ENCODE measurements at places on chromosomes 16 and 17.

GRCh38 chr17:74296548-74296936, 22.5 kb downstream of the DNAI2 start:
- no peak for DNase-seq

DNA sequence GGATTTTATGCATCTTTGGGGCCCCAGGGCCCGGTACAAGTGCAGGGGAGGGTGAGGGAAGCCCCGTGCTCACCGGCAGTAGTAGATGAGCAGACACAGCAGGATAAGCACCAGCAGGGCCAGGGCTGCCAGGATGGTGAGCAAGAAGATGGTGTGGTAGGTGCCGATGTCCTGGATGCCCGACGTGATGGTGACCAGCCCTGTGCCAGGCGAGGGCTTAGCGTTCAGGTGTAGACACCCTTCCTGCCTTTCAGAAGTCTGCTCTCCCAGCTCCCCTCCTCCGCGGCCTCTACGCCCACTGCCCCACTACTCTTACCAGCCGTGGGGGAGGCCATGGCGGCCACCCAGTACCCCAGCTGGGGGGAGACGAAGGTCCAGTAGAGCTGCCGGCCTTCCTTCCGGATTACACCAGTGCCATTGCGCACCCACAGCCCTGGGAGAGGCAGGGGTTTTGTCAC, 8.0 kb downstream of the FAM171A2 start:
- no peak for DNase-seq

DNA sequence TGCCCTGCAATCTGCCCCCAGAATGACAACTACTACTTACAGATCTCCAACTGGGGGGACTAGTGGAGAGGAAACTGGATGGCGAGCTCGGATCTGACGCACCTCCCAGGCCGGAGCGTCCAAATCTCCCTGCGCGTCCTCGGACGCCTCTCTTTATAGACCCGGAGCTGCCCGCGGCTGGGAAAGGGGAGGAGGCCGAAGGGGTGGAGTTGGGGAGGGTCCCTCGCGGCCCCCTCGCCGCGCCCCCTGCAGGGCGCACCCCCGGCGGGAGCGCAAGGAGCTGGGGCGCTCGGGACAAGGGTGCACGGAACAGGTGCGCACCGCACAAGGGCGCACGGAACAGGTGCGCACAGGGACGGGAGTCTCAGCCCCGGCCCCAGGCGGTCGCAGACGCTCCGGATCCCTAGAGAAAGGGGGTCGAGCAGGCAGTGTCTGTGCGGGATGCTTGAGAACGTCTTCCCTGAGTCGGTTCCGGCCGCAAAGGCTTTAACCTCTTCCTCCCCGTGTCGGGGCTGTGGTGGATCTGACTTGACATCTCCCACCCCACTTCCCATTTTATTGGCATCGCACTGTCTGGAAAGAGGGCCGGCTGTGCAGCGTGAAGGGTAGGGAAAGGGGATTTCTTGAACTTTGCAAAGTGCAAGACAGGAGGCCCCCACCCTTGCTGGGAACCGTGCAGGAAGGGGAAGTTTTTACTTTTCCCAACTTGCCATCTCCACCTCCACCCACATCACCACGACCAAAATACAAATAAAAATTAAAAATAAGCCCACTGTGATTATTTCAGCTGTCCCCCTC, at the start of gene MYH11:
MYH11 (minus strand) TSS at position 128 of the 798 bp plus-strand sequence. CDS start 18,776 bp downstream, outside the sequence.
- DNase-seq, result no peak

GRCh38 chr16:65771707-65772106, 594.8 kb upstream of the CDH5 start:
- DNase-seq, result no peak

DNA sequence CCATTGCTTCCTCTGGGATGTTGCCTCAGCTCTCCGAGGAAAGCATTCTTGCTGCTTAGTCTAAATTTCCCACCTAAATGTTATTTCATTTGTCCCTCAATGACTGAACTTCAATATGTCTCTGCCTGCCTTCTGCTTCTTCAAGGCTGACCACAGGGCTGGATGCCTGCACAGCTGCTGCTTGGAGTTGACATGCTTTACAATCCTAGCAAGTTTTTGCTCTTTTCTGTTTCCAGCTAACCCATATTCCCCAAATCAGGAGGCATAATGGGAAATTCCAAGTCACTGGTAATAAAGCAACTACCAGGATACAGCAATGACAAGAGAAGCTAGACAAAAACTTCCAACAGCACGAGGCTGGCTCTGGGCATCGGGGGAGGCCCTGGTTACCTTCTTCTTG, 48.9 kb downstream of the GTF3C1 start:
- DNase-seq, result no peak

- DNase-seq, result no peak
Observed at GRCh38 chr17:38725066-38725465, 5.1 kb upstream of the CISD3 start.

- no peak for DNase-seq
Observed at GRCh38 chr17:18093616-18094408, 6.1 kb downstream of the DRG2 start.

- no peak for DNase-seq
Observed at GRCh38 chr17:76378548-76379274, 5.7 kb upstream of the SPHK1 start.

DNA sequence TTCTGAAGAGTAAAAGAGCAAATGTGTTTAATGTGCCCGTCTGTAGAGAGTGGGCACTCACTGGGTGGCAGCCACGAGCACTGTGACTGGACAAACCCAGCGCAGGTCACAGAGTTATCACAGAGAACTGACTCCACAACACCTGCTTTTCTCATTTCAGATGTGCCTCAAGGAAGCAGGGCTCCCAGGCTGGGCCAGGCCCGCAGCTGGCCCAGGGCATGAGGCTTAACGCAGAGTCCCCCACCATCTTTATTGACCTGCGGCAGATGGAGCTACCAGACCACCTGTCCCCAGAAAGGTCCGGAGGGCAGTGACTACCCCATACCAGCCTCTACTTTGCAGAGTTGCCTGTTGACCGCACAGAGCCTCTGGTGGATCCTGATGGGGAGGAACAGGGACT, 11.9 kb downstream of the DNAAF8 start:
- no peak for DNase-seq

DNA sequence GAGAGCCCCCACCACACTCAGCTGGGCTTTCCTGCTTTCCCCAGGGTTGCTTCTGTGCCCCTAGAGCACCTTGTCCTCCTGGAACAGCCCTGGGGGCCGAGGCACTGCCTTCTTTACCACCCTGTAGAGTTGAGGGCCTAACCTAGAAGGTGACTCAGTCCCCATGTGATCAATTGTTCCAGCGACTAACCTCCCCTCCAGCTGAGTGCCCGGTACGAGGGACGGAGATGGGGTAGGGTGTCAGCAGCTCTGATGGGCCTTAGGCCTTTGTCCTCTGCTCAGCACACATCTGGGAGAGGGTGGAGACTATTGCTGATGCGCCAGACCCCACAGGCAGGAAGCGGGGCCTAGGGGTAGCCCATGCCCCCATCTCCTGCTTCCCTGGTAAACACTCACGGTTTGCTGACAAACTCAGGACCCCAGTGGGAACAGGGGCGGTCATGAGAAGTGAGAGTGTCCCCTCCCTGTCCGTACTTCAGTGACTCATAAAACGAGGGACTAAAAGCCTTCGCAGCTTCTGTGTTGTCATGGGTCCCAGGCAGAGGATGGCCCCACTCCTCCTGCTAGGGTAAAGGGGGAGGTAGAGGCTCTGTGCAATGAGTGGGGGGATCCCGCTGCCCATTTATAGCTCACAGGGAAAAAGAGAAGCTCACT, 33.1 kb downstream of the NECAB2 start:
- DNase-seq, result no peak

- DNase-seq, result no peak
Observed at GRCh38 chr17:21381076-21381706, 5.0 kb downstream of the KCNJ12 start.

DNA sequence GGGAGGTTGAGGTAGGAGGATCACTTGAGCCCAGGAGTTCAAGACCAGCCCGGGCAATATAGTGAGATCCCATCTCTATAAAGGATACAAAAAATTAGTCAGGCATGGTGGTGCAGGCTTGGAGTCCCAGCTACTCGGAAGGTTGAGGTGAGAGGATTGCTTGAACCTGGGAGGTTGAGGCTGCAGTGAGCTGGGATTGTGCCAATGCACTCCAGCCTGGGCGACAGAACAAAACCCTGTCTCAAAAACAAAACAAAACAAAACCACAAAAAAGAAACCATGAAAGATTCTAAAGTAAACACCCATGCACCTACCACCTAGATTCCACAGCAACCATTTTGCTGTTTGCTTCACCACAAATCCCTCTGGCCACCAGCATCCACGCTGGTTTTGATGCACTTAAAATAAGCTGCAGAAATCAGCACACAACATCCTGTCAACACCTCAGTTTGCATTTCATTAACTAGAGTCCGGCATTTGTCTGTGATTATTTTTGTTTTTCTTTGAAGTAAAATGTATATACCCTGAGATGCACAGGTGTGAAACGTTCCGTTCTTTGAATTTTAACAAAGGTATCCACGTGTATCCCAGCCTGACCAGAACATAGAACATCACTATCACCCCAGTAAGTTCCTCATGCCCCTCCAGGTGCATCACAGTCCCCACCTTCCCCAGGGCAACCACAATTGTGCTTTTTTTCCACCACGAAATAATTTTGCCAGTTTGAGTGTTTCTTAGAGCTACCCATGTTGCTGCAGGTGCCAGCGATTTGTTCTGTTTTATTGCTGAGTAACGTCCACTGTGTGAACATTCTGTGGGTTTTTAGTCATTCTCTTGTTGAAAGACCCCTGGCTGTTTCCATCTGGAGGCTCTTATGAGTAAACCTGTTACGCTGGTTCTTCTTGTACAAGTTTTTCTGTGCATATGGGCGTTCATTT, 191.5 kb downstream of the SEC14L1 start:
- DNase-seq, result no peak

- no peak for DNase-seq
Observed at GRCh38 chr16:81556715-81557284, 112.2 kb downstream of the CMIP start.

- DNase-seq, result no peak
Observed at GRCh38 chr17:34683390-34683789, 104.0 kb downstream of the TMEM132E start.

DNA sequence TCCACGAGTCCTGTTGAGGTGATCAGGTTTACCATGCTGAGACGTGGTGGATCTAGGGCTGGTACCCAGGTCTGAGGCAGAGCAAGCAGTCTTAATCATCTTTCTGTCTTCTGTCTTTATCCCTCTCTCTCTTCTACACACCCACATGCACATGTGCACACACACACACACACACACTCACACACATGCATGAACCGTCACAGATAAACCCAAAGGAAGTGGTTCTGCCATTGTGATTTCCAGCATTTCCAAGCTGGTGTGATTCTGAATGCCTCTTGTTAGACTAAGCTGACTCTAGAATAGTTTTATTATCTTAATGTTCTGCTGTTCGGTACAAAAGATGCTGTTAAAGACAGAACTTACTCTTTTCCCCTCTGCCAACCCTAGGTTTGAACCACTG, 411.8 kb upstream of the SALL1 start:
- DNase-seq, result no peak

DNA sequence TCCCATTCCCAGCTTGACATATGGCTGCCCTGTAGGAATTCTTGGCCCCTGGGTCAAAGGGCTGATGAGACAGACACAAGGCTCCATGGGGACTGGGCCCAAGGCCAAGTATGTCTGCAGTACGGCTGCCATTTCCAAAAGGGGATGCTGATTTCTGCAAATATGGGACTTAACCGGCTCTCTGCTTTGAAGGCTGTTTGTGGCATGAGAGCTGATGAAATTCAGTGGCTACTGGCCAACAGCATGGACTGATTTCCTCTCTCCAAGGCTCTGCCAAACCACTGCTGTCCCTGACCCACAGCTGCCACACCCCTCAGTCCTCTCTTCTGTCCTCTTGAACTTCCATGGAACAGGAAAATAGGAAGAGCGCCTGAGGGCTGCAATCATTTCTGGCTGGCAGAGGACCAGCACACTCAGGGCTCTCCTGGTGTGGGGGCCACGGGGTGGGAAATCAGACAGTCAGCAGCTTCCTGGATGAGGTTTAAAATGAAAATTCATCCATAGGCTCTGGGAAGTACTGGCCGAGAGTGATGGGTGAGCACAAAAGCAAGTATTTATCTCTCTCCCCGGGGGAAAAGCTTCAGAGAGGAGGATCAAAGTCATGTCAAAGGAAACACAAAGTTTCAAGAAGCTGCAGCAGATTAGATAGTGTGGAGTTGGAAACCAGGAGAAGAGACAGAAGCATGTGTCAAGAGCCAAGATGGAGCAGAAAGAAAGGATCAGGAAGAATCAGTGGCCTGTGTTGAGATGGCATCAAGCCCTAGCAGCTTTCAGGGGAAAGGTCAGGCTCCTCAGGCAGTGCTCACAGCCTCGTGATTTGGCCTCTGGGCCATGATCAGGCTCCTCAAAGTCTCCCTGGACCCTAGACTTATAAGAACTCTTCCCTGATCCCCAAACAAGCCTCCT, 64.1 kb upstream of the SREBF1 start:
- DNase-seq, result no peak

DNA sequence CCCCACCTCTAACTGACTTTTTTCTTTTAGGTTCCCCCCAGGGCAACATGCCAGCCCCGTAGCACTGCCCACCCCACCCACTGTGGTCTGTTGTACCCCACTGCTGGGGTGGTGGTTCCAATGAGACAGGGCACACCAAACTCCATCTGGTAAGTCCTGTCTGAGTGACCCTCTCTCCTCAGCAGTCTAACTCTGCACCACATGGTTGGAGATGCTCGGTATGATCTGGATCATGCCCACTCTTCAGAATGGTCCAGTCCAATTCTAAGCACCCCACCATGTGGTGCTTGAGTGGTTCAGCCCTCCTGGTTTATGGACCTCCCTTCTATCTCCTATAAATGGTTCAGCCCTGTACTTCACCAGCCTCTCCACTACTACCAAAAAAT, 5.9 kb downstream of the KDM6B start:
- no peak for DNase-seq

GRCh38 chr17:47810200-47810821, 11.3 kb downstream of the OSBPL7 start:
- no peak for DNase-seq

DNA sequence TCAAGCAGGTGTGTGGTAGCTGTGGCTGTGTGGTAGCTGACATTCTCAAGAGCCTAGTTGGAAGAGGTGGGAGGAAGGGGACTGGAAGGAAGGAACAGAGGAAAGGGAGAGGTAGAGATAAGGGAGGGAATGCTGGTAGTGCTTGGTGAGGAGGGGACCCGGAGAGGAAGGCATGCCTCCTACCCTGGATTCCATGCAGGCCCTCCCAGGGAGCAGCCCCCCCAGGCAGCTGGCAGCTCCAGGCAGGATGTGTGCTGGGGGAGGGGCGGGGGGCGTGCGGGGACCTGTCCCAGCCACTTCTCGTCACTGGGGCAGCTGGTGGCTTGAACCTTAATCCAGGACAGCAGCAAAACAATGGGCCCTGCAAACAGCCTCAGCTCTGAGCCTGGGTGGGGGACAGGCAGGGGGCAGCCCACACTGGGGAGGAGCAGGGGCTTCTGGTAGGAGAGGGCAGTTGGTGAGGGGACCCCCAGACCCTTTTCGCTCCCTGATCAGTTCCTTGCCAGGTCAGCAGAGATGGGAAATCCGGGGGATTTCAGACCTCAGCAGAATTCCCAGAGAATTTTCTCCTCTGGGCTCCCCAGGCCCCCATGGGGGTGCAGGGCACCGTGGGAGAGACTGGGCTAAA, 27.1 kb downstream of the ARHGAP23 start:
- no peak for DNase-seq

Data from NCI-H1436 treated with DMSO at 0.1 percent for 48 hours (cell line).